Right cardiac atrium (tissue), 5 donors: ENCODE measurements at places on chromosomes 3 and 15. TPM values are rescaled to one million over a fixed set of nuclear protein-coding genes. Genes with fewer than 3 reads are reported as not detected.

SLC22A14 gene
- total RNA-seq = not detected

CTXN2 gene
- total RNA-seq = not detected

TICRR gene
- 0.18 TPM for total RNA-seq

CFAP100 gene
- not detected for total RNA-seq

FETUB gene
- total RNA-seq = not detected

CSTA gene
- 3.7 TPM for total RNA-seq

SQOR gene
- 18.2 TPM for total RNA-seq

ZNF501 gene
- total RNA-seq = 4.1 TPM

SUCLG2 gene
- total RNA-seq = 73.5 TPM

NEDD4 gene
- total RNA-seq = 9.9 TPM

ARPP21 gene
- total RNA-seq = 0.35 TPM

IQCH gene
- total RNA-seq = 0.82 TPM

PTX3 gene
- total RNA-seq = 0.20 TPM

CD200 gene
- 2.8 TPM for total RNA-seq

HTR3E gene
- not detected for total RNA-seq

HIGD1A gene
- 274 TPM for total RNA-seq

ZNF445 gene
- total RNA-seq = 15.6 TPM

CP gene
- 31.2 TPM for total RNA-seq

COLQ gene
- 1.7 TPM for total RNA-seq

ARGFX gene
- total RNA-seq = not detected

CKMT1B gene
- 1.2 TPM for total RNA-seq

RBPMS2 gene
- 503 TPM for total RNA-seq

FURIN gene
- total RNA-seq = 58.5 TPM

SLC9C1 gene
- total RNA-seq = 0.51 TPM

GPR27 gene
- 2.1 TPM for total RNA-seq

FBXW12 gene
- not detected for total RNA-seq

SLC12A1 gene
- total RNA-seq = not detected

GOLGA6L1 gene
- not detected for total RNA-seq

DISP2 gene
- total RNA-seq = 4.6 TPM

OR5K2 gene
- not detected for total RNA-seq

CIDEC gene
- 0.38 TPM for total RNA-seq

FMN1 gene
- 3.5 TPM for total RNA-seq

CASR gene
- not detected for total RNA-seq

MESP1 gene
- total RNA-seq = 3.4 TPM

P2RY12 gene
- total RNA-seq = 1.4 TPM

MON1A gene
- total RNA-seq = 8.2 TPM

COX17 gene
- total RNA-seq = 131 TPM

CRYGS gene
- 1.8 TPM for total RNA-seq

TIGIT gene
- not detected for total RNA-seq

INAFM2 gene
- 115 TPM for total RNA-seq

NOX5 gene
- total RNA-seq = 0.06 TPM

PAQR5 gene
- 3.5 TPM for total RNA-seq

MBD4 gene
- total RNA-seq = 25.3 TPM

CCR2 gene
- 1.2 TPM for total RNA-seq

CIP2A gene
- total RNA-seq = 2.5 TPM

PLSCR5 gene
- not detected for total RNA-seq

CCR5 gene
- 1.7 TPM for total RNA-seq

SPATA16 gene
- not detected for total RNA-seq

IRAK2 gene
- total RNA-seq = 1.4 TPM

GOLGA6L7 gene
- not detected for total RNA-seq

PPP2R3A gene
- 40.9 TPM for total RNA-seq

DBR1 gene
- total RNA-seq = 11.0 TPM

PLCB2 gene
- 23.9 TPM for total RNA-seq

RYR3 gene
- total RNA-seq = 0.28 TPM

PP2D1 gene
- total RNA-seq = not detected

STRA6 gene
- total RNA-seq = 0.20 TPM

INKA1 gene
- total RNA-seq = 6.4 TPM
